ENCODE measurements at places on chromosomes 6 and 20.

DNA sequence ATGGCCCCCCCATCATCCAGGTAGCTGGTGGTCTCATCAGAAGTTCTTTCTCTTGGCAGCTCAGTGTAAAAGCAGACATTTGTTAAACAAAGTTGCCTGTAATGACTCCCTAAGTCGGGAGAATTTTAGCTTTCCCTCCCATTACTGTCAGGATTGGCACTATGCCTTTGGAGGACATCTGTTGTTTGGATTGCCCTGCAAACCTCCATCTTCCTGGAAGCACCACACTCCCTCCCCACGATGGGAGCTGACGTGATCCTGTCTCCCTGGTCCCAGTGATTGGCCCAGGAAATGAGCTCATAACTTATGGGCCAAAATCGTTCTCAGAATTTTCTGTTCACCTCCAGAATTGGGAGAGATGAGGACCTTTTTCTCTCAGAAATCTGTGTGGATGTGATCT, 42.6 kb upstream of the CNR1 start:
- DNase-seq: no peak

DNA sequence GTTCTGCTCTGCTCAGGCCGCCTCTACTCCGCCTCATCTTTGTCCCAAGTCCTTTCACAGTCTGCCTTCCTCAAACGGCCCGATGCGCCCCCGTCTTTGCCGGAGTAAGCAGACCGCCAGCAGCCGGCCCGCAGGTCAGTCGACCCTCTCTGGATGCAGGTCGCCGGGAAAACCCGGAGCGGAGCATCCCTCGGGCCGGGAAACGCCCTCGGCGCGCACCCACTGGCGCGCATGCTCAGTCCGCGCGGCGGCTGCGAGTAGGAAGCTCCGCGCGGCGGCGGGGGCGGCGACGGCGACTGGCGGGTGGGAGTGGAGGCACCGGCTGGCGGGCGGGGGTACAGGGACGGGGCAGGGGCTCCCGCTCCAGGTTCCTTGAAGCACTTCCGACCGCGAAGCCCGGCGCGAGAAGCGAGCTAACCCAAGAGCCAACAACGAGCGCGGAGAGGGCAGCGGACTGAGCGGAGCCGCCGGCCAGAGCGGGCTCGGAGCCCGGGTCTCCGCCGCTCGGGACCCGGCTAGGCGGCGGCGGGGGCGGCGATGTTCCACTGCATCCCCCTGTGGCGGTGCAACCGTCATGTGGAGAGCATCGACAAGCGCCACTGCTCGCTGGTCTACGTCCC, at the start of gene LRRC1:
Gene LRRC1 (plus strand): TSS at position 286 of the 620 bp plus-strand sequence. CDS start 252 bp downstream, at position 538.
- peak; percentile 72 for DNase-seq

- DNase-seq: no peak
Measured at GRCh38 chr6:101605874-101606273, 212.4 kb downstream of the GRIK2 start.

- DNase-seq: no peak
Measured at GRCh38 chr20:16806061-16806460, 57.9 kb downstream of the OTOR start.

- DNase-seq: no peak
Measured at GRCh38 chr20:58503668-58504067, 11.5 kb downstream of the APCDD1L start.

- no peak for DNase-seq
Measured at GRCh38 chr6:15420959-15421438, 175.1 kb downstream of the JARID2 start.

GRCh38 chr20:16588241-16588640, 15.0 kb upstream of the KIF16B start:
- no peak for DNase-seq

DNA sequence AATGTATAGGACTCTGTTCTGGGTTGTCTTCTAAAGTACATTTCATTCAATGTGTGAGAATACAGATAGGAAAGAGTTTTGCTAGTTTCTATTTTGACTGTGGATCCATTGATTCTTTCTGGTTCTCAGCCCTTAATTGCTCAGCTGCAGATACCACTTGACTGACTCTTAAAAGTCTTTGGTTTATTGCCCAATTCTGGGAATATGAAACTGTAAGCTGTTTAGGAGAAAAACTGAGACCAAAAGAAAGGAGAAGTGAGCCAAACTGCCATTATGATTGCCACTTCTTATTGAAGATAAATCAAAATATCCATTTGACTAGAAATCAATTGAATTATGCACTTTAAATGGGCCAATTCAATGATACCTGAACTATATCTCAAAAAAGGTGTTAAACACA, 211.4 kb downstream of the ESR1 start:
- DNase-seq: no peak

GRCh38 chr6:116971959-116972358, 94.9 kb downstream of the RFX6 start:
- DNase-seq: no peak

- no peak for DNase-seq
Measured at GRCh38 chr6:12490904-12491571, 200.9 kb downstream of the EDN1 start.

GRCh38 chr6:136415351-136416007, 125.8 kb upstream of the BCLAF1 start:
- no peak for DNase-seq

- no peak for DNase-seq
Measured at GRCh38 chr20:47609001-47609400, 107.3 kb downstream of the NCOA3 start.

- DNase-seq: no peak
Measured at GRCh38 chr20:40982415-40983145, 46.0 kb upstream of the TOP1 start.

DNA sequence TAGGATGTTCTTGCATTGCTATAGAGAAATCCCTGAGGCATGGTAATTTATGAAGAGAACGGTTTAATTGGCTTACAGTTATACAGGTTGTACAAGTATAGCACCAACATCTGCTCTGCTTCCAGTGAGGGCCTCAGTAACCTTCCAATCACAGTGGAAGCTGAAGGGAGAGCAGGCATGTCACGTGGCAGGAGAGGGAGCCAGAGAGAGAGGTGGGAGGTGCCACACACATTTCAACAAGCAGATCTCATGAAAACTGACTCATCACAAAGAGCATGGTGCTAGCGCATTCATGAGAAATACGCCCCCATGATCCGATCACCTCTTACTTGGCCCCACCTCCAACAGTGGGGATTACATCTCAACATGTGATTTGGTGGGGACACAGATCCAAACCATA, 871.2 kb downstream of the TFAP2A start:
- DNase-seq: no peak

GRCh38 chr20:16498526-16499253, 74.6 kb downstream of the KIF16B start:
- no peak for DNase-seq
